ENCODE measurements at places on chromosomes 2 and 18. TPM values are rescaled to one million over a fixed set of nuclear protein-coding genes. Genes with fewer than 3 reads are reported as not detected.

KCNF1 gene
- not detected for total RNA-seq

PPP1R1C gene
- total RNA-seq = not detected

PRSS56 gene
- total RNA-seq = not detected

FTCDNL1 gene
- 2.3 TPM for total RNA-seq

MATN3 gene
- not detected for total RNA-seq

RTKN gene
- 0.47 TPM for total RNA-seq

TXNDC2 gene
- total RNA-seq = not detected

SNTG2 gene
- 4.2 TPM for total RNA-seq

All from naive thymus-derived CD8-positive, alpha-beta T cell (primary cell).